ENCODE measurements at places on chromosomes 1 and 21. TPM values are rescaled to one million over a fixed set of nuclear protein-coding genes. Genes with fewer than 3 reads are reported as not detected.

DNA sequence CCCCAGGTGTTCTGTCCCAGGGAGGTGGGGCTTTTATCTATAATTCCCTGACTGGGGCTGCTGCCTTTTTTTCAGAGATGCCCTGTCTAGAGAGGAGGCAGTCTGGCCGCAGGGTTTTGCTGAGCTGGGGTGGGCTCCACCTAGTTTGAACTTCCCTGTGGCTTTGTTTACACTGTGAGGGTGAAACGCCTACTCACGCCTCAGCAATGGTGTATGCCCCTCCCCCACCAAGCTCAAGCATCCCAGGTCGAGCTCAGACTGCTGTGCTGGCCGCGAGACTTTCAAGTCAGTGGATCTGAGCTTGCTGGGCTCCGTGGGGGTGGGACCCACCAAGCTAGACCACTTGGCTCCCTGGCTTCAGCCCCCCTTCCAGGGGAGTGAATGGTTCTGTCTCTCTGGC is 124.3 kb downstream of the CENPF start:
- peaks cover 17% of the 10 kb centered on the region for H3K27me3 ChIP-seq
- H3K4me1 ChIP-seq, result no peaks in the 10 kb centered on the region
- no peak overlapping the region for H3K4me3 ChIP-seq
- DNase-seq, result no peak
- H3K36me3 ChIP-seq, result peaks cover 1% of the 10 kb centered on the region
- no peak overlapping the region for H3K27ac ChIP-seq

ITLN2 gene
- total RNA-seq, result not detected

- no peak overlapping the region for H3K27ac ChIP-seq
- no peak overlapping the region for H3K4me3 ChIP-seq
- peaks cover 22% of the 10 kb centered on the region for H3K27me3 ChIP-seq
- no peak for DNase-seq
These were observed 22.6 kb downstream of the PLPPR5 start for GRCh38 chr1:98981917-98982513.

DNA sequence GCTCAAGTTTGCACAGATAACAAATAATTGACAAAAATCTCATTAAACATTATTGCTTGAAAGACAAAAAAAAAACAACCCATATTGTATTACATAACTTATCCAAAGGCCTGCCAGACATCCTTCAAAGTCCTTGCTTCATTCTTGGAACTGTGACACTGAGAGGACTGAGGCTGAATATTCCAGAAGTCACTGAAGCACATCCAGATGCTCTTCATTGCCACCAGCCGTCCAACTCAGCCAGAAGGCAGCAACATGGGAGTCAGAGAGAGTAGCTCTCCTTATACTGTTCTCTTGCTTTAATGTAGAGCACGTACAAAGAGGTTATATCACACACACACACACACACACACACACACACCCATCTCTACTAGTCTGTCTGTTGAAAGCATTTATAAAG is 755.0 kb downstream of the LTN1 start:
- no peaks in the 10 kb centered on the region for H3K36me3 ChIP-seq
- no peaks in the 10 kb centered on the region for H3K27me3 ChIP-seq
- H3K4me1 ChIP-seq, result peaks cover 18% of the 10 kb centered on the region
- no peak for DNase-seq

- peaks cover 28% of the 10 kb centered on the region for H3K4me1 ChIP-seq
- H3K27me3 ChIP-seq, result no peaks in the 10 kb centered on the region
- no peaks in the 10 kb centered on the region for H3K36me3 ChIP-seq
- DNase-seq, result no peak
- H3K4me3 ChIP-seq, result no peak overlapping the region
- no peak overlapping the region for H3K27ac ChIP-seq
These were observed 174.7 kb upstream of the C1orf105 start for GRCh38 chr1:172245788-172246187.

GRCh38 chr1:232393444-232394146 is 236.3 kb downstream of the SIPA1L2 start:
- DNase-seq, result no peak
- no peak overlapping the region for H3K27ac ChIP-seq
- H3K27me3 ChIP-seq, result no peaks in the 10 kb centered on the region

DNA sequence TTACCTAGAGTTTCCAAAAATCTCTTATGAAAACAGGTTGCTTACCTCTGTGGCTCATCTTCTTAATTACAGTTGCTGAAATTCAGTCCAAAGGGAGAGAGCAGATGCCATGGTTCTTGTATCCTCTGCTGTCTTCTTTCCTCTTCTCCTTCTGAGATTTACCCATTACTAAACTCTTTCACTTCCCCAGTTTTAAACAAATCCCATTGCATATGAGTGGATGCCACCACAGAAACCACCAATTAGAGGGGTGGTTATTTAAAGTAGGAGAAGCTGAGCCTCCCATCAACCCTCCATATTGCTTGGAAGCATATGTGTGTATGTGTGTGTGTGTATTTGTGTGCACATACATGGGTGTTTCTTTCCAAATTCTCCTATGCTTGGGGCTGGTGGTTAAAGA is 128.5 kb upstream of the KCNK1 start:
- H3K27ac ChIP-seq, result no peak overlapping the region
- peaks cover 7% of the 10 kb centered on the region for H3K27me3 ChIP-seq
- H3K4me3 ChIP-seq, result no peak overlapping the region
- no peak for DNase-seq
